Stimulated activated naive B cell treated with anti-CD40 and anti-IgM and Interleukin-4, amounts not matched to agents 10 μg/mL and 1 μg/mL and 100 μg/mL, for 72 hours (primary cell): ENCODE measurements at places on chromosomes 11 and 22.

- peak; percentile 27 for DNase-seq
Measured at GRCh38 chr22:30335236-30335635, 8.5 kb upstream of the TBC1D10A start.

DNA sequence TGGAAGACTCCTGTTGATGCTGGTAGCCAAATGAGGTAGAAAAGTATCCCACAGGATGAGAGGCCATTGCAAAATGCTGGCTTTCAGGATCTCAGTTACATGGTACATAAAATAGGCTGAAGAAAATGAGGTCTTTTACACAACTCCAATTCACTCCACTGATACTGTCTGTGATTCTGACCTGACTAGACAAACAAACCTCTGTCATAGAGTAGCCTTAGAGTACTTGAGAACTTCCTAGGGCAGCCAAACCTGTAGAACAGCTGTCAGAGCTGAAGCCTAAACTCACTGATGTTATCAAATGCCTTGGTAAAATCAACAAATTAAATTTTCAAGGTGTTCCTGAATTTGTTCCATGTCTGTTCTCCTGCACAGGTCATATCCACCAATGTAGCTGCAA lies 26.2 kb upstream of the POGLUT3 start:
- no peak for DNase-seq

- no peak for DNase-seq
Measured at GRCh38 chr11:65973439-65974110, 12.0 kb downstream of the SART1 start.

DNA sequence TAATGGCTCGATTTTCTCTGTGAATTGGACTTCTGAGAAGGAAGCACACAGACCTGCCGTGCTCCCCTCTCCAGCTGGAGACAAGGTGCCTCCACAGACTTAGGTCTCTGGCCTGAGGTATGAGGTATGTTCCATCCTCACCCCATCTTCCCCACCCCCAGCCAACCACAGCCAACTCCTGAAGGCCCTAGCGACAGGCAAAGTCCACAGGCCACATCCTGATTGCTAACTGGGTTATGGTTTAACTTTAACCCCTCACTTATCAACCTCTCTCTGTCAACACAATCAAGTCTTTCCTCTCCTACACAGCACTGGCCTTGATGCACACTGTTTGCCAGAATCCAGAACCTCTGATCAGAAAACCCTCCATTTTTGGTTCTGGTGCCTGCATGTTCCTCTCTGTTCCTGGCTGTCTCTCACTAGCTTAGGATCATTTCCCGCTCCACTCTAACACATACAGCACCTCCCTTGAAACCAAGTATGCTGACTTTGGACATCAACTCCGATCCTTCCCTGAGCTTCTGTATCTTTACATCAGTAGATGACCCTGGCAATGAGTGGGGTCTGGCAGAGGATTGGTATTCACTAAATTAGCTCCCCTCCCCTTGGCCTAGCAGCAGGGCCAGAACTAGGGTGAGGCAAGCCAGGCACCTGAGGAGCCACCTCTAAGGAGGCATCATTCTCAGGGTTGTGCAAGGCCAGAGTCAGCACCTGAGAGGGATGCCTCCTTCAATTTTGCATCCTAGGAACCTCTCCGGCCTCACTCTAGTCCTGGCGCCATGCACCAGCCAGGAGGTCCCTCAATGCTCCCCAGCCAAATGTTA lies 22.0 kb downstream of the JAML start:
- DNase-seq: no peak

DNA sequence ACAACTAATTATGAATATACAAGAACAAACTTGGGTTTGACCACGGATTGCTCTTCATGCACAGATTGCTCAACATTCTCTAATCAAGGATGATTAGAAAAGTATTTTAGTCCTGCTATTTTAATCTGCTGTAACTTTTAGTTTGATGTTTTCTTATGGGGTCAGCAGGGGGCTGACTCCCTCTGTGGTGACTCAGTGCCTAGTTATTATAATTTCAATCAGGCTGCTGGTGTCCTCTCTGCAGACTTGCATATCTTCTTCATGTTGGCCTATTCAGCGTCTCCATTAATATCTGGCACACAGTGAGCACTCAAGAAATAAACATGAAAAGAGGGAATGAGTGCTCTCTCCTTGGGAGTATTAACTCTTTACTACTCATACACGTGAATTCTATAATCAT lies 223.8 kb upstream of the DDI1 start:
- no peak for DNase-seq

- DNase-seq: no peak
Measured at GRCh38 chr11:13000721-13001120, 8.4 kb upstream of the RASSF10 start.

DNA sequence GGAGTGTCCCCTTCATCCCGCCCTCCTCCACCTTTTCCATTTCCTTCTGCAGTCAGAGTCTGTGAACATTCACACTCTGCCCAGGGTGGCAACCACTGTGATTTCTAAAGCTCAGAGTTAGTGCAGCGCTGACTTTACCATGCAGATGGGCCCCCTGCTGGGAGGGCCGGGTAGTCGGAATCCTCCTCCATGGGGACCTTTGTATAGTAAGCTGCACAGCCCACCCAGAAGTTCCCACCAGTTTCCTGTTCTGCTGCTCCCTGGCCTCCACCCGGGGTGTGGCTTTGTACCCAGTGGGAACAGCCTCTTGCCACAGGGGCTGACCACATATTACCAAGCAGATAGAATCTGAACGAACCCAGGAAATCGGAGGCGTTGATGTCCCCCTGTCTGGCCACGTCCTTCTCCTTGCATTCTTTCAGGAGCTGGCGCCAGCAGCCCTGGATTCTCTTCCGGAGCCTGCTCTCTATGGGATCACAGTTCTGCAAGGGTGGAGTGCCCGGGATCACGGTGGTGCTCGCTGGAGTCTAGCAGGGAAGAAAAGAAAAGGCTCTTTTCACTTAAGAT lies 125.3 kb downstream of the MPPED1 start:
- no peak for DNase-seq

GRCh38 chr22:25027959-25028840 lies 75.7 kb downstream of the KIAA1671 start:
- no peak for DNase-seq

GRCh38 chr22:32628628-32629572 lies 154.3 kb downstream of the FBXO7 start:
- no peak for DNase-seq

DNA sequence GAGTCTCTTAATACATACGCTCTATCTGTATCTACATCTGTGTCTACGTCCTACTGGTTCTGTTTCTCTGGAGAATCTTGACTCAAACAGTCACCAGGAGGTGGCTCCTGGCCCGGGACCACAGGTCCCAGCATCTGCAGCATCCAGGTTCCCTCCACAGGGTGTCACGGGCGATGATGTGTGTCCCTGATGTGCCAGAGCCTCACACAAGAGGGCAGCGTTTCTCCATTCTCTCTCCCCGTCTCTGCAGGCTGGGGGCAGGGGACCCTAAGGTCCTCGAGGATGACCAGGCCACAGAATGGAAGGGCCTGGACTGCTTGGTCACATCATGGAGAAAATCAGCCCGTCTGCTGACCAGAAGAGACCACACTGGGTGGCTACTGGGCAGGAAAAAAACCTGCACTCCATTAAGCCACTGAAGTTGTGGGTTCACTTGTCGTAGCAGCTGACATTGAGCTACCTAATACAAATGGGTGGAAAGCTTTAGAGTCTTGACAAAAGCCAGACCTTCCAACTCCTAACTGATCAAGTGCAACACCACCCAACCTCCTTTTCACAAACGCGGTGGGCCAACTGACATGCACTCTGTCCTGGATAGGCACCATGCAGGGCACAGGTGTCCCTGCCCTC lies 392.5 kb downstream of the CTTN start:
- DNase-seq: no peak

DNA sequence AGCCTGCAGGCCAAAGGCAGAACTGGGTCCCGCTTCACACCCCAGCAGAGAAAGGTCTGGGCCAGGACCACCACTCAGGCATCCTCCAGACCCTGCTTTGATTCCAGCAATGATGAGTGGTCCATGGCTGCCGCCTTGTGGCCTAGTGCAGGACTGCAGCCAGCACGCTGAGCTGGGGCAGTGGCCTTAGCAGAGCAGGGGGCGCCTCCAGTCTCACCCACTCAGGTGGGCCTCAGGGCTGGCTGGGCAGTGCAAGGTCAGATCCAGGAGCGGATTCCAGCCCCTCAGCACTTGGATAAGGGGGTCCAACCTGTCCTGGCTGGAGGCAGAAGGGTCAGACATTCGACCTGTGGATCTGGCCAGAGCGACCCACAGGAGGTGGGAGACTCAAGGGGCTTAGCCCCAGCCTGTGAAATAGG lies 9.6 kb upstream of the PDE2A start:
- DNase-seq: peak; percentile 61

- DNase-seq: peak; percentile 80
Measured at GRCh38 chr22:43142880-43143562, at the start of gene MCAT. Gene MCAT (minus strand): TSS chr22:43143398. CDS start chr22:43143348, 50 bp downstream.

GRCh38 chr11:86335131-86335767 lies 33.2 kb downstream of the HIKESHI start:
- DNase-seq: no peak

DNA sequence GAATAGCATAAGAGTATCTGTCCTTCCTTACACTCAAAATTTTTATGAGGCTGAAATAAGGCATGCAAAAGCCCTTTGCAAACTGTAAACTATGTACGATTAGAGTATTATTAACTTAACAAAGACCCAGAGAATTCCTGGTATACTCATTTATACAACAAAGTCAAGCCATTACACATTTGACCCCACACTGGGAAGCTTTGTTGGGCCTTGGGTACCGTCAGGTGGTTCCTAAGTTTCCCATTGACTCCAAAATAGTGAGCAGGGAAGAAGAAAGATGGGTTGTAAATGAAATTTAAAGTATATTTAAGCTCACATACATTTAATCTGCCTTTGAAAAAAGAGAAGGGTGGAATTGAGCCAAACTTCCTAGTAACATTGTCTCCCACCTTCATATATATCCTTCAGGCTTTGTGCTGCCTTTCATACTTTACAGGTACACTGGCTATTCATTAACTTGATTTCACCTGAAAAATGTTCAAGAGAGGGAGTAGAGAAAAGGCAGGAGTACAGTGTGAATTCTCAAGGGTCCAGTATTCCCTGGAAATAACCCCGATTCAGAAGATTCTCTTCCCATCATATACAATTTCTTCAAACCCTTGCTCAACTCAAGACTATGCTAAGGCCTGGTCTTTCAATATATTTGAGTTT lies 68.6 kb downstream of the SOX6 start:
- no peak for DNase-seq

- no peak for DNase-seq
Measured at GRCh38 chr11:116073854-116074837, 569.9 kb upstream of the CADM1 start.

- DNase-seq: no peak
Measured at GRCh38 chr11:2213890-2214526, 42.4 kb upstream of the TH start.

DNA sequence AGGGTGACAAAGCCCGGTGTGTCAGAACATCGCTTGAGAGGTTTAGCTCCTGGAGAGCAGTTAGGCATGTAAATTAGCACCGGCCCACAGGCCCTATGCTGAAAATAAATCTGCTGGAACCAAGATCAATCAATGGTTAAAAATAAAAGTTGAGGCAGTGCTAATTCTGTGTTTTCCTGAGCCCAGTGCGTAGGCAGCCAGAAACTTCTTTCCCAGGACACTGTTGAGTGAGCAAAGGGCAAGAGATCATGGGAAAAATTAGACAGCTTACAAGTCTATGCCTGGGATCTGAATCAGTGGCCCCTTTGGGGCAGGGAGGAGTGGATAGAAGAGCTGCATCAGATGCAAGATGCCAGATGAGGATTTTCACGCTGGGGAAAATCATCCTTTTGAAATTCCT lies 539.2 kb downstream of the BUD13 start:
- no peak for DNase-seq

DNA sequence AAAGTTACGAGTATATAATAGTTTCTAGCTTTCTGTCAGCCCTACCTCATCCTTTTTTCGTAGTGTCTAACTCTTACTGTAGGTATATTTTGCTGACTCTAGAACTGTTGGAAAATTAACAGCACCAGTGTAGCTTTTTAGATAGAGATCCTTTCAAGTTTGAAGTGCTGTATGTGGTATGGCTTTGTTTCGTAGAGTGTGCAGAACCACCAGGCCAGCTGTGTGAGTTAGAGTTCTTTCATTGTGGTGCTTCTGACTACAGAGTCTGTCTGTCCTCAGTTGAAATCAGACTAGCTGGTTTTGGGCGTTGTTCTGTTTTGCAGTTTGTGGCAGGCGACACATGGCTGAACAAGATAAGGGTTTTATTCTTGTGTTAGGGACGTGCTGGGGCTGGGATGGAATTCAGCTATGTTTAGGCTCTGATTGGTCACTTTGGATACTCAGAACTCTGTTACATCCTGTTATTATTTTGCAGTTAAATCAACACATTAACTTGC lies 3.2 kb downstream of the ARHGEF12 start:
- no peak for DNase-seq

- no peak for DNase-seq
Measured at GRCh38 chr22:25722626-25723025, 19.4 kb upstream of the MYO18B start.

GRCh38 chr11:117442869-117443239 lies 115.2 kb downstream of the CEP164 start:
- no peak for DNase-seq

DNA sequence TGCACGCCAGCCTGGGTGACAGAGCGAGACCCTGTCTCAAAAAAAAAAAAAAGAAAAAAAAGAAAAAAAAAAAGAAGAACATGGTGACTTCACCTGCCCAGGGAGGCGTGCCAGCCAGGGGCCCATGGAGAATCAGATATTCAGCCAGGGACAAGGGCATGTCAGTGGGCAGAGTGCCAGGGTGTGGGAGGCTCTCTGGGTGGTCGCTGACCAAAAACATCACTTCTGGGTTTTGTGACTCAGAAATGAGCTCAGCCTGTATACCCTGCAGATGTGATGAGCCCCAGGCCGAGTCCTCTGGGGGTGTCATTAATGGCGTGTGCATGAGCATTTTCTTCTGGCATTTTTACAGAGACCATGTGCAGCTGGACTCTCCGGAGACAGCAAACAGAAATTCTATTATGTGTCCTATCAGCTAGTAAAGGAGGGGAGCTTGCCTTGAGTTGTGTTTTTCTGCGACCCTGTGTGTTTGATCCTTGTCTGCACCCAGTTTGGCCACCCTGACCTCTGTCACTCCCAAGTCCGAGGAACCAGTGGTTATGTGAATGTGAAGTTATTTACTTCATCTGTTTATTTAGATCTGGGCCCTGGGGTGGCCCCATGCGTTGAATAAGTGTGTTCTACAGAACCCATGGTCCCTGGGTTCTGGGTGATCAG lies 53.6 kb downstream of the BCR start:
- peak; percentile 57 for DNase-seq

GRCh38 chr11:69934861-69935494 lies 115.8 kb upstream of the FGF3 start:
- no peak for DNase-seq

- DNase-seq: no peak
Measured at GRCh38 chr11:134022748-134023147, 46.1 kb upstream of the JAM3 start.

GRCh38 chr11:37595845-37596244 lies 997.8 kb upstream of the RAG2 start:
- no peak for DNase-seq

- no peak for DNase-seq
Measured at GRCh38 chr11:114027391-114027790, 32.1 kb upstream of the ZBTB16 start.

GRCh38 chr22:25956801-25957200 lies 212.5 kb upstream of the SEZ6L start:
- DNase-seq: no peak

GRCh38 chr22:29139965-29140782 lies 65.5 kb upstream of the EMID1 start:
- no peak for DNase-seq
